Stimulated activated CD8-positive, alpha-beta memory T cell treated with anti-CD3 and anti-CD28 coated beads, Interleukin-15, amount 100 ng/mL, for 24 hours (primary cell): ENCODE measurements at places on chromosomes 2 and 18.

- no peak for DNase-seq
These were observed 154.1 kb downstream of the SH3BP4 start for GRCh38 chr2:235105821-235106359.

- no peak for DNase-seq
These were observed 3.6 kb downstream of the ALK start for GRCh38 chr2:29917781-29918180.

DNA sequence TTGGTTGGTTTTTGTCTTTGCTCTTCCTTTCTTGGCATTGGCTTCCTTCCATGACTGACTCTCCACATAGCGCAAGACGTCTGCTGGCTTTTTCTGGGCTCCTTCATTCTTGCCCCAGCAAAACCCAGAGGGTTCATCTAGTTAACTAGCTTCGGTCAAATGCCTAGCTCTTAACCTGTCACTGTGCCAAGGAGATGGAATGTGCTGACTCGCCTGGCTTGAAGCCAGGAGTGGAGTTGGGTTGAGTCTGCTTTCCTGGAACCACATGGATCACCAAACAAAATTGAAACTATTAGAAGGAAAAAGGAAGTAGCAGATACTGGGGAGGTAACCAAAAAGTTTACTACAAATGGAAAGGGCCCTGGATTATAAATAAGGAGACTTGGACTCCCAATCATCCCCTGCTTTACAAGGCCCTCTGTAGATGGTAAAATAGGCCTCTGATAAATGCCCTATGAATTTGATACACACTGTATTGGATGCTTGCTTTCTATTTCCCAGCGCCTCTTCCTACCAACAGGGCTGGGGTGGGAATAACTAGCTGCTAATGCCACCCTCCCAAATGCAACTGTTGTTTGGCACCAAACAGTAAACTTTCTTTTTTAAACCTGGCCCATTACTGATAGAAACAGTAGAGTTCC, 11.3 kb downstream of the MALT1 start:
- DNase-seq: no peak

DNA sequence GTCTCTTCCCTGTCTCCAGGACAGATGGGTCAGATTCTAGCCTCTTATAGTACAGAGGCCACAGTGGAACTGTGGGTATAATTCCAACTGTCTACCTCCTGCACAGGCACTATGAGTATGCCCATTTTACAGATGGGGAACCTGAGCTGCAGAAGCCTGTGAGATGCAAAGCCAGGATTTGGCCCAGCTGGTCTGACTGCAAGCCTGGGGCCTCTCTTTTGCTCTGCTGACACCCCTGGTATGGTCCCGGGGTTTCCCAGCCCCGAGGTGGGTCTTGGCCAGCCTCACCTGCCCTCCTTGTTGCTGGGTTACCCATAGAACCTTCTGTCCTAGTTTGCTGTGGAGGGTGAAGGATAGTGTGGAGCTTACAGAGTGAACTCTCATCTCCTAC, 9.8 kb downstream of the HS6ST1 start:
- DNase-seq: no peak

- no peak for DNase-seq
These were observed 32.5 kb upstream of the MRPS9 start for GRCh38 chr2:105005181-105005951.

- no peak for DNase-seq
These were observed 259.1 kb downstream of the GALNT13 start for GRCh38 chr2:154130821-154131220.

- no peak for DNase-seq
These were observed 39.0 kb upstream of the SNED1 start for GRCh38 chr2:240959214-240959940.

- no peak for DNase-seq
These were observed 214.6 kb upstream of the VWC2L start for GRCh38 chr2:214196260-214196659.

- DNase-seq: no peak
These were observed 142.0 kb downstream of the TSN start for GRCh38 chr2:121897335-121897970.

- DNase-seq: no peak
These were observed 333.7 kb downstream of the CYP26B1 start for GRCh38 chr2:71813807-71814470.

- DNase-seq: no peak
These were observed 1.1 kb upstream of the CEP192 start for GRCh38 chr18:12990123-12990475.

DNA sequence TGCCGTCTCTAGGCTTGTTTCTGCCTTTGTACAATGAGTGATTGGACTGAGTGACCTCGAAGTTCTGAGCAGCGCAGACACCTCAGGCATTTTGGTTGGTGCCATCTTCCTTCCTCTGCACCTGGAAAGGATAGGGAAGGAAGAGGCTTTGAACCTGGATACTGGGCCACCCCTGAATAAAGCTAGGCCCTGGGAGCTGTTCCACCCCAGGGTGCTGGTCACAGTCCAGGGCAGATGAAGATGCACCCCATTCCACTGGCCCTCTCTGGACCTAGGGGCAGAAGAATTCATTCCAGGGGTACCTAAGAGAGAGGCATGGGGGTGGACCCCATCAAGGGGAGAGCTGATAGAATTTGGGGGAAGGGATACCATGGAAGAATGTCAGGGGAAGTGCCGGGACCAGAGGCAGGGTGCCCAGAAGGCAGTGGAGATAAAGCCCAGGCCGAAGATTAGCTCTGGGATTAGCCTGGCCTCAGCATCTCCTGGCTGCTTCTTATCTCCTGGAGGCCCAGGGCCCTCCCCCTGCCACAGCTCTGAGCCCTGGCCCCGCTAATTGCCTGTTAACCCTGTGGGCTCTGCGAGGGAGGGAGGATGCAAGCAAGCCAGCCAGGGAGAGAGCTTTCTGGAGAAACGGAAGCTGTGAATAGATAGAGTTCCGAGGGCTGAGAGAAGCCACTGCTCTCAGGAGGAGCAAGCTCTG, 11.4 kb downstream of the ASIC4 start:
- no peak for DNase-seq

- no peak for DNase-seq
These were observed 126.6 kb upstream of the SLC14A2 start for GRCh38 chr18:45488645-45489044.

- no peak for DNase-seq
These were observed 503.0 kb upstream of the KLHL29 start for GRCh38 chr2:22882011-22882410.

DNA sequence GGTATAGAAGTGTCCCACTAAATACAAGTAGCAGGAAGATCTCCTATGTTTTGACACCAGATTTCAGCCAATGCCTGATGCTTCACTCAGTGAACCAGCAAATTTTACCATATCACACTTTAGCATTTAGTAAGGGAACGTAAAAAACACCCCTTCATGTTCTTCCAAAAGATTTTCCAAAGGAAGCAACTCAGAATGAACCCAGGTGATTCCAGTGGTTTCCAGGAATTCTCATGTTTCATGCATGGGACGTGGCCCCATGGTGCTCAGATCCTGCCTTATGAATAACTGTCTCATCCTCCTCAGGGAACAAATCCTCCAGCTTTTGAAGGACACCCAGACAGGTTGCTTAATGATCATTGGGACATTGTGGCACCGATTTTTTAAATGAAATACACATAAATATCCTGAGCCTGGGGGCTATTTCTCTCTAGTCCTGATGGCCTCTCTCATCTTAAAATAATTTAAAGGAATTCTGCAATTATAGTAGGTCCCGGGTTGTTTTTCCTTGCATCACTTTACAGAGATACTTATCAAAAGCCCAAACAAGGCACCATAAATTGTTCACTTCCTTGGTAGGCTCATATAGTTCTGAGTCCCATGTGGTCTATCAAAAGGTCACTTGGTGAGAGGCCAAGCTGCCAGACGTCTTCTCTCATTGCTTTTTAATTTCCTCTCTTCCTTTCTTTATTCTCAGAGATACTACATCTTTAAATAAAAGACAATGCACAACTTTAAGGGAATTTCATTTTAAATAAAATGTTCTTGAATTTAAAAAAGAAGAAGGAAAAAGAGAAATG, 261.0 kb downstream of the ZNF516 start:
- DNase-seq: no peak

DNA sequence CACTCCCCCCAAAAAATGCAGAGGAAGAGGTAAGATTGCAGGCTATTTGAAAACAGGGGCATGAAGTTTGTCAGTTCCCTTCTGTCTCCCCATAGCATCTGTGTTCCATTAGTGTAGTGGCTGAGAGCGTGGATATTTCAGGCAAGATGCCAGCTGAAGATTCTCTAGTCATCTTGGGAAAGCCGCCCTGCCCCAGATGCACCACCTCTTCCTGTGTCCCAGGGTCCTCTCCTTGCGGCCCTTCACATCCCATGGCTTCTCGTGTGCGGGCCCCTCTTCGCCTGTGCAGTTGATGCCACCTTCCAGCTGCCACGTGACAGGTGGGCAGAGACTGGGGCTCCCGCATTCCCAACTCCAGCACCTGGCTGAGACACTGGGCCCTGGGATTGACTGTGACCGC, 16.1 kb downstream of the TMEM127 start:
- no peak for DNase-seq

DNA sequence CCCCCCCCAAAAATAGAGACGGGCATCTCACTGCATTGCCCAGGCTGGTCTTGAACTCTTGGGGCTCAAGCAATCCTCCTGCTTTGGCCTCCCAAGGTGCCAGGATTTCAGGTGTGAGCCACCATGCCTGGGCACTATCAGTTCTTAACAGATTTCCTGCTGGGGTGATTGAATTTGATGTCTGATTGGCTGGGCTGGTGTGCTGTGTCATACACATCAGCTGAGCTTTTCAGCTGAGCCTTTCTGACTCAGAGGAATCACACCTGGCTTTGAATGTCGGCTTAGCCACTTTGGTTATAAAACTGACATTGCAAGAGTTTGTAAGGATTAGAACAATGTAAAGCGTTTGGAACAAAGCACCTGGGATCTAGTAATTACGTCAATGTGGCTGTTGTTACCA, 18.9 kb downstream of the NCAPH start:
- no peak for DNase-seq

- no peak for DNase-seq
These were observed 39.9 kb downstream of the KIF1A start for GRCh38 chr2:240780023-240780700.

- DNase-seq: no peak
These were observed 149.8 kb upstream of the ITGA4 start for GRCh38 chr2:181307203-181307991.

- DNase-seq: no peak
These were observed 9.7 kb upstream of the WNT10A start for GRCh38 chr2:218870984-218871344.

GRCh38 chr2:120738786-120739437, 3.2 kb downstream of the GLI2 start:
- DNase-seq: no peak

- DNase-seq: no peak
These were observed 194.7 kb upstream of the ERBB4 start for GRCh38 chr2:212733273-212733672.

- no peak for DNase-seq
These were observed 41.2 kb downstream of the RPL37A start for GRCh38 chr2:216539791-216540241.

DNA sequence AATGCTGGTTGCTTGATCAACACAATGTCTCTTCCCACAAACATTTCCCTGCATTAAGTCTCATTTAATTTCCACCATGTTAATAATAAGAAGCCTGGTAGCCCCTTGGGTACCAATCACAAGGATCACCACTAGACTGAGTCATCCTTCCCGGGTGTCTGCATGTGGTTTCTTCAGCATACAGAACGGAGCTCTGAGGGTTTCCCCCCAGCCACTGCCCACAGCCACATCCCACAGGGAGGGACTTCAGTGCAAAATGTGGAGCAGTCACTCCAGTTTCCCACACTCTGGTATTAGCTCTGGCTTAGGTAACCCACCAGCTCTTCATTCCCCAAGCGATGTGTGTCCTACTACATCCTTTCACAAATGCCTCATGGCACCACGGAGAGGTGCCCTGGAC, 42.7 kb upstream of the POLE4 start:
- no peak for DNase-seq

DNA sequence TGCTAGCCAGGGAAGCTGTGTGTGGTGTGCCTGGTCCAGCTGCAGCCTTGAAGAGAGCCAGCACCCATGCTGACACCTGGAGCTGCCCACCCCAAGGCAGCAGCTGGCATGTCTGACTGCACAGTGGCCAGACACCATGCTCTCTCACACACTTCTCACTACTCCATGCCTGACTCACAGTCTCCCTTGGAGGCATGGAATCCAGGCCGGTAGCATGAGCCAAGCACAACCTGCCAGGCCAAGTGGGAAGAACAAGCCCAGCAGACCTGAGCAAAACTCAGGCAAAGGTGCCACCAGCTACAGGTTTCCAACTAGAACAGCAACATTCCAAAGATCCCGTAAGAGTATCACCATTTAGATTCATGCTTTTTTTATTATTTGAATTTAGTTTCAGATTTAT, 625.3 kb upstream of the LRRTM4 start:
- no peak for DNase-seq

GRCh38 chr2:219464286-219465032, 29.8 kb downstream of the SPEG start:
- DNase-seq: no peak

DNA sequence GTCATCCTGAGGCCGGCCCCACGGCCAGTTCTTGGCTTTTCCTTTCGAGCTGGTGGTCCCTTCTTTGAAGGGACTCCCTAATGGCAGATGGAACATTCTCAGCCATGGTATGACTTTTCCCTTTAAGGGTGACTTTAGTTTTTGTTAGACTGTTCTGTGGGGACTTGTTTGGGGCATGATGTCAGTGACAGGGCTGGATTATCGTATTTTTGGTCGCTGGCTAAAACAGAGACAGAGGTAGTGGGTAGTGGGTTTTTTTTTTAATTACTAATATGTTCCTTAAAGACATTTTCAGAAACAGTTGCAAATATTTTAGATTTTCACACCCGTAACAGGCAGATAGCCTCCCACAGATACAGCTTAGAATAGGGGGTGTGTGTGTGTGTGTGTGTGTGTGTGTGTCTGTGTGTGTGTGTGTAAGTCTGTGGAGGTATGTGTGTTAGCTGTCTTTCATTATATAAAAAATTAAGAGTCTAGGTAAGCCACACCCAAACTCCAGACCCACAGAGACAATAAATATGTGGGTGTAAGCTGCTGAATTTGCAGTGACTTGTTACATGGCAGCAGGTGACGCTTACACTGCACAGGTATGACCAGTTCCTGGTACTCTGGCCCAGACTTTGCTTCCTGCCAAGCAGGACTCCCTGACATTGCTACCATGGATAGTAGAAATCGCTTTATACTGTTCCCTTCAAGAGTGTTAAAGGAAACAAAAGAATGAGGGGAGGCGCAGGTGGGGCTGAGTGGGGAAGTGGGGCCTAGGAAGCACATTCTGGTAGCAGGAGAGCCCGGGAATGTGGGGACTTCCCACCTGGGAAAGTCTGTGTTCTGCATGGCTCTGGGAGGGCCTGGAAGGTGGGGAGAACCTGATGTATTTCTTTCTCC, 20.9 kb downstream of the NCK2 start:
- DNase-seq: no peak

GRCh38 chr2:239544918-239545465, 144.2 kb upstream of the HDAC4 start:
- DNase-seq: no peak

- DNase-seq: no peak
These were observed 52.5 kb upstream of the NABP1 start for GRCh38 chr2:191625446-191625845.

- no peak for DNase-seq
These were observed 217.7 kb downstream of the GBX2 start for GRCh38 chr2:235950473-235950809.
